ENCODE measurements at places on chromosomes 7 and 10.

DNA sequence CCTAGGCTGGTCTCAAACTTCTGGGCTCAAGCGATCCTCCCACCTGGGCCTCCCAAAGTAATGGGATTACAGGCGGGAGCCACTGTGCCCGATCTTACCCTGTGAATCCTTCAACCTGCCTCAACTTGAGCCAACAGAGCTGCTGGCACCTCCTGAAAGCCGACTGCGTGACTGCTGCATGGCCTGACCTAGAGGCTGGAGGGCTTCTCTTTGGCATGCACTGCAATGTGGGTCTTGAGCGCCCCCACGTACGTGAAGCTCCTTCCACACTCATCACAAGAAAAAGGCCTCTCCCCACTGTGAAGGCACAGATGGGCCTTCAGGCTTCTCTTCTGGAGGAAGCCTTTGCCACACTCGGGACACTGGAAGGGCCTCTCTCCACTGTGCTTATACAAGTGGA is 12.9 kb upstream of the ZNF786 start:
- DNase-seq, result no peak

GRCh38 chr7:17863809-17864143 is 76.5 kb downstream of the SNX13 start:
- DNase-seq, result no peak

- DNase-seq, result no peak
These were observed 18.8 kb downstream of the NEBL start for GRCh38 chr10:20877986-20878983.

DNA sequence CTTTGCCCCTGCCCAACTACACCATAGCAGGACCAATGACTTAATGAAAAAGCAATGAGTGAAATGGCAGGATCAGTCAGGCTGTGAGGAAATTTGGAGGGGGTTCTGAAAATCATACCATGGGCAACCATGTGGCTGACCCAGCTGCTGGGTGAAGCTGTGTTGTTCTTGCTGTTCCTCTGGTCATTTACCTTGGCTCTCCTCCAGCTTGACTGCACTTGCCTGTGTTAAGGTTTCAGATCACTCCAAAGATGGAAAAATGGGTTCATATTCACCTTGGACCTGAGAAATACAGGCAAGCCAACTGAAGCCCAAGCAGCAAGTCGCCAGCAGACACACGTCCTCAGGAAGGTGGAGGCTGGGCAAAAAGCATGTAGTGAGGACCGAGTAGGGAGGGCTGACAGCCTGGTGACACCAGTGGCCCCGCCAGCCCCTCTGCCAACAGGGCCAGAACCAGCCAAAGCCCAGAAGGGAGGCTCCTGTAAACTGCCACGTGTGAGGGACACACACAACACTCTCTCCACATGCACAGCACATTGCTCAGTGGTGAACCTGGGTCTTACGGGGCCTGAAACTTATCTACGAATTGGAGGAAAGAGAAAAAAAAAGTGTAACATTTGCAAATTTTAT is 40.1 kb downstream of the PARP12 start:
- DNase-seq, result peak; percentile 23

- DNase-seq, result no peak
These were observed 119.6 kb downstream of the INPP5A start for GRCh38 chr10:132657127-132657706.

DNA sequence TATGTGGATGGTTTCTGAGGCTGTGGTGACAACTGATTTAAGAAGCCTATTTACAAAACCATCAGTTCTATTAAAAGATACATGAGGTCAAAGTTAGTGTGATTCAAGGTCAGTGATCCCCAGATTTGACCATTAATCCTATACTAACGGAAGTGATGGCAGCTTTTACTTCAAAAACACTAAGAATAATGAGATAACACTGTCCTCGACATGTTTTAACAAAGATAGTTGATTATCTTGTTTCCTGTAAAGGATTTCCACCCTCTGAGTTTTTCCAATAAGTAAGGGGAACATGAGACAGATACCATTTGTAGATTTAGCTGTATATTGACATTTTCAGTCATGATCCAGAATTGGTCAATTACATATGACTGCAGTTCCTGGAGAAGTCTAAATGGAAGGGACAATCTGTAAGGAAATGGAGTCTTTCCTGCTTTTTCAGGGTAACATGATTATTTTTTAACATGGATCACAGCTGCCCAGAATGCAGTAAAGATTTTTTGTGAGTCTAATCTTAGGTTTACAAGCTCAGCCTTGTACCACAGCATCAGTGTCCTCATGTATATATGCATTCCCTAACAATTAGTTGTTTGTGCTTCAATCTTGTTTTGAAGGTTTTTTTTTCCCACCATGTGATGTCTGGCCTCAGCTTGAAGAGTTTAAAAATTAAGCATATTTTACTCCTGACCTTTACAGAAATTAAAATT is 188.0 kb downstream of the PPP1R9A start:
- no peak for DNase-seq

GRCh38 chr7:134365341-134366054 is 48.8 kb upstream of the SLC35B4 start:
- DNase-seq, result no peak

DNA sequence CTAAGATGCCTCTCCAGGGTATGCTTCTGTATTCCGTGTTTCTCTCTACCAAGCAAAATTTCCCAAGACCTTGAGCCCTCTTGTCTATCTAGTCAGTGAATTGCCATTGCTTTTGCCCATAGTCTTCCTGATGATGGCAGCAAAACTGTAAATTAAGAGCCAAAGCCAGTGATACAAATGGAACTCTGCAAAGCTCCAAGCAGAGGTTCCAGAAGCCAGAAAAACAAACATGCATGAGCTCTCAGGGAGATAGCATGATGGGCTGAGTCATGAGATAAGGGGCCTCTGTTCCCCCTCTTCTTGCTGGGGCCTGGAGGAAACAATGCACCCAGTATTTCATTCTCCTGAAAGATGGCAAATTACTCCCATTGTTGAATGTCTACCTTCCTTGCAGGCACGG is 24.7 kb downstream of the LSMEM1 start:
- DNase-seq, result no peak

DNA sequence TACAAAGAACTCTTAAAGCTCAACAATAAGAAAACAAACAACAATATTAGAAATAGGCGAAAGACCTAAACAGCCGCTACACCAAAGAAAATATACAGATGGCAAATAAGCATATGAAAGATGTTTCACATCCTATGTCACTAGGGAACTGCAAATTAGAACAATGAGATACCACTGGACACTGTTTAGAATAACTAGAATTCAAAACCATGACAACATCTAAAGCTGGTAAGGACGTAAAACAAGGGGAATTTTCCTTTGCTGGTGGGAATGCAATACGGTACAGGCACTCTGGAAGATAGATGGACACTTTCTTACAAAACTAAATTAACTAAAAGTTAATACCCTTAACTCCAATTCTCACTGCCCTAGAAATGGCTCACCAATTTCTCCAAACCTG is 44.5 kb downstream of the THSD7A start:
- no peak for DNase-seq

DNA sequence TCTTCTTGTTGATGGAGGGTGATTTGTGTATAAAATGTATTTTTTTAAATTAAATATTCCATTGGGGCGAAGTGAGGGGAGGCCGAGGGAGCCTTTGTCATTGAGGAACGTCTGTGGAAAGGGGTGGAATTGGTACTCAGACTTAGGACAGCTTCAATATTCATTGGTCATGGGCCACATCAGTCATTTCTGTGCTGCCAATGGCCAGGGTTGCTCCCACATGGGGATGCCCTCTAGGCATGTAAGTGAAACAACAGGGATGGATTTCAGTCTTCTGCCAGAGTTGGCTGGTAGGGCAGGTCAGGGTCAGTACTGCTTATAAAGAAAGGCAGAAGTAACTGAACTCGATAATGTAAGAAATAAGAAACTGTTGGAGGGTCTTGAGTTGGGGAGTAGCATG is 47.2 kb downstream of the NEURL1 start:
- no peak for DNase-seq

GRCh38 chr7:145123502-145123901 is 287.6 kb upstream of the TPK1 start:
- DNase-seq, result no peak

DNA sequence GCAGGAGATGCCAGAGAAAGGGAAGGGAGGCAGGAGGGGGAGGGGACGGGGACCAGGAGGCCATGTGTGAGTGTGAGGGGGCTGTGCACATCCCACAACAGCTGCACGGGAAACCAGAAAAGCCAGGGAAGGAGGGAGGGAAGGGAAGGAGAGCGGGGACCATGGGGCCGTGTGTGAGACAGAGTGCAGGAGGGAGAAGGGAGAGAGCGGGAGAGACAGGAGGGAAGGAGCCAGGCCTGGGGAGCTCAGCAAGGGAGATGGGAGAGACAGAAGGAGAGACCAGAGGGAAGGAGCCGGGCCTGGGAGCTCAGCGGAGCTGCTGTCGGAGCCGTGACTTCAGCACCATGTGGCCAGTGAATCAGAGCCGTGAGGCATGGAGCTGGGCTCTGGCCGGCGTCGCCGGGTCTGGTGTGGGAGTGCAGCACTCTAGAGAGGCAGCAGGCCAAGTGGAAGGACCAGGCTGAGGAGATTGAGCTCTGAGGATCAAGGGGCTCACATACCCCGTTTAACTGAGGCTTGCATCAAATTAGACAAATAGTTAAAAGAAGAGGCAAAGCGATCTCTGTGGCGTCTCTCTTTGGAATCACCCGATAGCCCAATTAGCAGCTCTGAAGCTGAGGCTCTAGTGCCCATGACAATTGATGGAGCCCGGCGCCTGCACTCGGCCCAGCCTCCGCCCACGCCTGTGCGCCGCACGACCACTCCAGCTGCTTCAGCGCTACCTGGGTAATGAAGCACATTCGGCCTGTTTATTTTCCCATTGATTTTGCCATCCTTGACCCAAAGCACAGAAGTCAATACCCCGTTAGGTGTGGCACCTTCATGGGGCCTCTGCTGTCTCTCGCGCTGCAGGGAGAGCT is 150.4 kb downstream of the MAD1L1 start:
- DNase-seq, result no peak

- peak; percentile 40 for DNase-seq
These were observed 514.8 kb downstream of the DNAJB6 start for GRCh38 chr7:157851501-157852067.

- no peak for DNase-seq
These were observed 299.7 kb upstream of the AKR1E2 start for GRCh38 chr10:4526311-4526731.

DNA sequence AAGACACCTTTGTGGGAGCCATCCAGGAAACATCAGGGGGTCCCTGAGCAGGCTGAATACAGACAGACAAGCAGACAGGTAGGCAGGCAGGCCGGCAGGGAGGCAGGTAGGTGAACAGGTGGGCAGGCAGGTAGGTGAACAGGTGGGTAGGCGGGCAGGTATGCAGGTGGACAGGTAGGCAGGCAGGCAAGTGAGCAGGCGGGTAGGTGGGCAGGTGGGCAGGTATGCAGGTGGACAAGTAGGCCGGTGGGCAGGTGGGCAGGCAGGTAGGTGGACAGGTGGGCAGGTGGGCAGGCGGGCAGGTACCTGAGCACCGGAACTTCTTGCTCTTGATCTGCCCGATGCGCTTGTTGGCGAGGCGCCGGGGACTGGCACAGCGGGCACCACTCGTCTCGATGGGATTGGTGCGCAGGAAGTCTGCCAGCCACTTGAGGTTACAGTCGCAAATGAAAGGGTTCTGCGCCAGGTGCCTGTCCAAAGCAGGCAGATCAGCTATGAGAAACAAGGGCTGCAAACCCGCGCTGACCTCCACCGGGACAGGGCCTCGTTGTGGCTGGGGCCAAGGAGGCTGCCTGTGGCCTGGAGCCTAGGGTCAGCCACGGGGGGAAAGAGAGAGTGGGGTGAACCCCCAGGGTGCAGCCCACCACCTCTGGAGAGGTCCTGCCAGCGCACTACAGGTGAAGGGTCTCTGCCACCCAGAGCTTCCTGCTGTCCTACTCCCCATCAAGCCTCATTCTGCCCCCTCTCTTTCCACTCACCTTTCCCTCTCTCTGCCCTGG is 136.9 kb downstream of the SLIT1 start:
- DNase-seq, result no peak

DNA sequence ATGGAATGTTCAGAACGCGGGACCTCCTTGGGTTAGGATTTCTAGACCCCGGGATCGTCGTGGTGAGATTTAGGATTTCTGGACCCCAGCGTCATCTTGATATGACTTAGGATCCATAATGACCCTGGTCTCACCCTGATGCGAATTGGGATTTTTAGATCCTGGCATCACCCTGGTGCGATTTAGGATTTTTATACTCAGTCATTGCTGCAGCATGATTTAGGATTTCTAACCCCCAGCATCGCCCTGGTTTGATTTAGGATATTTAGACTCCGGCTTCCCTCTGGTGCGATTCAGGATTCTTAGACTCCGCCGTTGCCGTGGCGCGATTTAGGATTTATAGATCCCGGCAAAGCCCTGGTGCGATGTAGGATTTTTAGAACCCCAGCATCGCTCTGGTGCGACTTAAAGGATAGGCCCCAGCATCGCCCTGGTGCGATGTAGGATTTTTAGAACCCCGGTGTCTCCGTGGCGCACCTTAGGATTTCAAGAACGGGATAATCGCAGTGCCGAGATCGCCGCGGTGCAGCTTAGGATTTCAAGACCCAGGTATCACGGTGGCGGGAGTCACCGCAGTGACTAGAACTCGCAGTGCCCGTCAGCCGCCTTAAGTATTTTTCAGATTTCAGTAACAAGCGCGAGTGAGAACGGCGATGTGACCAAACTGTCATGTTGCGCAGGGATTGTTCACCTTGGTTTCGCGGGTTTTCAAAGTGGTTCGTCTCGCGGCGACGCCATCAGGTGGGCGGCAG is 814 bp downstream of the MEST start:
- peak; percentile 22 for DNase-seq

DNA sequence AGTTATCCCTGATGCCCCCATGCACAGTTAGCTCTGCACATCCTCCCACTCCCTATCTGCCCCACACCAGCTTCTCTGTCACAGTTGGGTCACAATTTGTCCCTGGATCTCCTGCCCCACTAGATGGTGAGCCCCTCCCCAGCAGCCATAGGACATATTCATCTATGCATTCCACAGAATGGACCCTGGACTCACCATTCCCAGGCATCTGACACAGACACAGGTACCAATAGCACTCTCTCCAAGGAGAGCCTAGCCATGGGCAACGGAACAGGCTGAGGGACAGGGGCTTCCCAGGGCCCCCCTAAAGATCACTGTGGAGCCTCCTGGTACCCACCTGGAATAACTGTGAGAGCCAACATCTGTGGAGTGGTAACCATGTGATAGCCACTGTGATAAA is 34.7 kb upstream of the EEPD1 start:
- DNase-seq, result no peak

GRCh38 chr7:2541291-2542010 is 13.9 kb downstream of the BRAT1 start:
- DNase-seq, result no peak

DNA sequence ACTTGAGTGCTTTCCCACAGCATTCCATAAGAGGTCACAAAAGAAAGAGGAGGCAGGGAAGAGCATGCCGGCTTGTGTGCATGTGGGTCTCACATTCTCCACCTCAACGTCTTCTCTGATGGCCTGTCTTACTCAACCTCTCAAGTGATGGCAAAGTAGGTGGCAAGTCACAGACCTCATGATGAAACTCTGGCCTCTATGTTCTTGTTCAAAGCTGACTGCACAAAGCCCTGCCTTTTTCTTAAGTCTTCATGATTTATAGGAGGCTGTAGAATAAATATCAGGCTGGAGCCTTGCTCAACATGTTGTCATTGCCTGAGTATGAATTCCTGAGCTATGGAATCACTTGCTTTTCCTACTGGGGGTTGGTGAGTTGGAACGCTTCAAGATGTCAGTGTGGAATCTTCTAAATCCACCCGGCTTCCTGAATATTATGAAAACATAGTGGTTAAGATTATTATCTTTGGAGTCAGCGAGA is 213.6 kb upstream of the INHBA start:
- no peak for DNase-seq

GRCh38 chr7:191981-192649 is at the start of gene FAM20C:
Gene FAM20C, plus strand, starts transcription at chr7:192571. Its CDS starts 629 bp downstream, at chr7:193200.
- peak; percentile 79 for DNase-seq

All from NCI-H2081 (cell line).